ENCODE measurements at places on chromosomes 7 and 10.
A peak's percentile ranks its signal among the peaks of the same experiment; 100 is the strongest.

DNA sequence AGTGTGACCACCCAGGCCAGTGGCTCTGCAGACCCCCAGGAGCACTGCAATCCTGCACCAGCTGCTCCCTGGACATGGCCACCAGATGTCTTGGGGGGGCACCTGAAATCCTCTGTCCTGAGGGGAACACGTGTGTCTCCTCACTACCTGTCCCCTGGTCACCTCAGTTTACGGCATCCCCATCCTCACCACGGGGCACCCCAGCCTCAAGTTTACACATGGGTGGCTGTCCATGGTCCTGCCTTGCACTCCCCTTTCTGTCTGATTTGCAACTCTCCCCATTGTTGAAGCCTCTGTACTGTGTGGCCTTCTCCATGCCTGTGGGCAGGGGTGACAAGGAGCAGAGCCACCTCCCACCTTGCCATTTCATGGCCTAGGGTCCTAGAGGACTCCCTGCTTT lies 67.2 kb downstream of the RAMP3 start:
- no peak for DNase-seq

GRCh38 chr7:108327353-108327752 lies 128.9 kb downstream of the NRCAM start:
- DNase-seq: no peak

DNA sequence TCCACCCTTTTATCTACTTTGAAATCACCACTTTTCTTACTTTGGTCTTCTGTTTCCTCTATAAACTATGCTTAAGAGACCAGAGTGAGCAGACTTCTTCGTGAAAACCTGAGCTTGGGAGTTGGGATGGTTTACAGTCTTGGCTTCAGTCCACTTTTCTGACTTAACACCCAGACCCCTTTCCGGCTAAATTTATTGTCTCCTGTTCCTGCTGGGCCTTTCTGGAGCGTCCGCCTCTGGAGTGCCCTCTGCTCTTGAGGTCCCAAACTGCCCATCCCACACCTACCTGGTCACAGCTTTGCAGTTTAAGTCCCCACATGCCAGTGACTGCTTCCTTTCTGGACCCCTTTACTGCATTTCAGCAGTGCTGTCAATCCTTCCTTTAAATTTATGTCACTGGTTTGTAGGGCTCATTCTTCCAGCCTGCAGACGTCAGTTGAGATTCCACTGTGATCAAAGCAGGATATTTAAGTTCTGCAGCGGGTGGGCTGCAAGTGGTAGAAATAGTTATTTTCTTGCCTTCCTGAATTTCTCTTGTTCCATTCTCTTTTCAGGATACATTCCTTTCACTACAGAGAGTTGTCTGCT lies 80.3 kb downstream of the KAT6B start:
- DNase-seq: no peak

GRCh38 chr7:73823257-73823656 lies 7.5 kb upstream of the CLDN4 start:
- DNase-seq: no peak

DNA sequence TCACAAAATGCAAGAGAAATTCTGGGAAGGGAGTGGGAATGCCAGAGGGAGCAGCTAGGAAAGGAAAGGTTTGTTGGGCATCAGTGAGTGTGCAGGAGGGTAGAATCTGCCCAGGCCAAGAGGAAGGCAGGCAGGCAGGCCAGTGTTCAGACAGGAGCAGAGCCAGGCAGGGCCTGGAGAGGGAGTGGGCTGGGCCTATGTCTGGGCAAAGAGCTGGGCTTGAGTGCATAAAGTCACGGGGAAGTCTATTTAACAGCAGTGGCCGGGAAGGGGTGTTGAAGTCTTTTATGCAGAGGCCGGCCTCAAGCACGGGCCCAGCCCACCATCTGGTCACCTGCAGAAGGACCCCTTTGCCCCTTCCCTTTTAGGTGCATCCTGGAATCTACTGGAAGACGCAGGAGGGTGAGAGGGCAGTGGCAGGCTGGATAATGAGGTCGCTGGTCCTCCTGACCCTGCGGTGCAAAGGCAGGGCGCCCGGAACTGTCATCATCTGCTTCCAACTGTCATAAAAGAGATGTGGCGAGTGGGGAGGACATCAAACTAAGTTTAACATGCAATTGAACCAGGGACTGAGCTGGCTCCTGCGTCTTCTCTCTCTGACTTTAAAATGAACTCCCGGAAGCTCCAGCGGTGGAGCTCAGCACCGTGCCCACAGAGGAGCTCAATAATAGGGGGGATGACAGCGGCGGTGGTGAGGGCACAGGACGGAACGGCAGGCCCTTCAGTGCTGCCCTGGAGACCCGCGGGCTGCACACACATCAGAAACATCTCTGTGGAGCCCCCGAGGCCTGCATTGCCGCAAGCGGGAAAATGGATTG lies 29.5 kb downstream of the CARD11 start:
- no peak for DNase-seq

GRCh38 chr7:6512892-6513291 lies 38.4 kb downstream of the GRID2IP start:
- DNase-seq: no peak

GRCh38 chr7:75617634-75618234 lies 121.0 kb downstream of the HIP1 start:
- no peak for DNase-seq

- DNase-seq: no peak
Observed at GRCh38 chr10:77079592-77080300, 557.9 kb downstream of the KCNMA1 start.

GRCh38 chr7:68576366-68576765 lies 1021.9 kb upstream of the AUTS2 start:
- DNase-seq: no peak

DNA sequence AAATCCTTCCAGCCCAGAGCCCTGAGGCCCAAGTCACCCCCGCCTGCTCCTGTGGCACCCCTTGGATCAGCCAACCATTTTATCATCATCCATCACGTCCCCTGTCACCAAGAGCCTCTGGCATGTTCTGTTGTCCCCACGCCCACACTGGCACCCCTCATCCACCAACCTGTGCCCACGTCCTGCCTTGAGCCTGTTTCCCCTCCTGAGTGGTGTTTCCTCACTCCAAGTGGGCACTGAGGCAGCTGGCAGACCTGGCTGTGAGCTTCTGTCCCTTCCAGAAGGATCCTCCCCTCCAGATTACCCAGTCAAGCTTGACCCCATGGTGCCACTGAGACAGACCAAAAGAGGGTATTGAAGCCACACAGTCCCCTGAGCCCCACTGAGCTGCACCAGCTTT lies 71.4 kb upstream of the ANTXRL start:
- no peak for DNase-seq

DNA sequence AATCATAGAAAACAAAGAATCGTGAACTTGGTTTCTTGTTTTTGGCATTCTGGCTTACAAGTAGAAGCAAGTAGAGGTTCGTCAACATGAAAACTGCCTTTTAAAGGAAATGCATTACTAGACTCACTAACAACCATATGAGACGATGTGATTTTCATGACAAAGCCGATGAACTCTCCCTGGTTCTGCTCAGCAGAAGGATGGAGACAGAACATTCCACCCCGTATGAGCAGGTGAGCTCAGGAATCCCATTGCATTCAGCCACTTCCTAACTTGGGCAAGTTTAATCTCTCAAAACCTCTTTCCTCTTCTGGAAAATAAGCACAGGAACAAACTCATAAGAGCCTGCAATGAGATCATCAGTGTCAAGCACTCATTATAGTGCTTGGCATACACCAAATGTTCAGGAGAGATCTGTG lies 57.4 kb upstream of the SVIL start:
- DNase-seq: no peak

GRCh38 chr7:50849991-50850390 lies 67.3 kb upstream of the GRB10 start:
- no peak for DNase-seq

DNA sequence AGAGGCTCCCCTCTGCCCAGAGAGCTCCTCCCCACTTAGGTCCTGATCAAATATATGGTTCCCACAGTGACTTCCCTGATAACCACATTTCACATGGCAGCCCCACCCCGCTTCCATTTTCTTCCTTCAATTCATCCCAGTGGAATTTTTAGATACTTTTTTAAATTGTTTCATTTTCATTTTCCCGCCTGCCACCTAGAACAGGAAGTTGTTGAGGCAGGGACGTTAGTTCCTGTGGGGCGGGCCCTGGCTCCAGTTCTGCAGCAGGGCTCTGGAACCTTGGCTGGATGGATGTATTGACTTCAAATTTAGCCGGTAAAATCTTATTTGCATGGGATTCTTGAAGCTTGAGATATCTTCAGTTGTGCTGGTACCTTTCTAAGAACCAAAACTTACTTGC lies 226.6 kb downstream of the PAXIP1 start:
- DNase-seq: no peak

- DNase-seq: no peak
Observed at GRCh38 chr7:68722044-68722443, 876.2 kb upstream of the AUTS2 start.

DNA sequence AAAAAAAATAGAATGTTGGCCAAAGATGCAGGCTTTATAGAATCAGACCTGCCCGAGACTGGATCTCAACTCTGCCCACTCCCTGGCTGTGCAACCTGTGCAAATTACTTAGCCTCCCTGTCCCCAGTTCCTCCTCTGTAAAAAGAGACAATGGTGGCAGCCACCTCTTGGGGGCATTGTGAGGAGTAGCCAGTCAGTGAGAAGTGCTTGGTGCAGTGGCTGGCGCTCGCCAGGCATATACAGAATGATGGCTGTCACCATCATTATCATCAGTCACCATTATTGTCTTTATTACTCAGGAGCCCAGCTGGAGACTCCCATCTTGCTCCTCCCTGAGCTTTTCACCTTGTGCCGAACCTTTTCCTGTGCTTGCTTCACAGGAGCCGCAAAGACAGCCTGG lies 29.4 kb upstream of the TRIM8 start:
- no peak for DNase-seq

DNA sequence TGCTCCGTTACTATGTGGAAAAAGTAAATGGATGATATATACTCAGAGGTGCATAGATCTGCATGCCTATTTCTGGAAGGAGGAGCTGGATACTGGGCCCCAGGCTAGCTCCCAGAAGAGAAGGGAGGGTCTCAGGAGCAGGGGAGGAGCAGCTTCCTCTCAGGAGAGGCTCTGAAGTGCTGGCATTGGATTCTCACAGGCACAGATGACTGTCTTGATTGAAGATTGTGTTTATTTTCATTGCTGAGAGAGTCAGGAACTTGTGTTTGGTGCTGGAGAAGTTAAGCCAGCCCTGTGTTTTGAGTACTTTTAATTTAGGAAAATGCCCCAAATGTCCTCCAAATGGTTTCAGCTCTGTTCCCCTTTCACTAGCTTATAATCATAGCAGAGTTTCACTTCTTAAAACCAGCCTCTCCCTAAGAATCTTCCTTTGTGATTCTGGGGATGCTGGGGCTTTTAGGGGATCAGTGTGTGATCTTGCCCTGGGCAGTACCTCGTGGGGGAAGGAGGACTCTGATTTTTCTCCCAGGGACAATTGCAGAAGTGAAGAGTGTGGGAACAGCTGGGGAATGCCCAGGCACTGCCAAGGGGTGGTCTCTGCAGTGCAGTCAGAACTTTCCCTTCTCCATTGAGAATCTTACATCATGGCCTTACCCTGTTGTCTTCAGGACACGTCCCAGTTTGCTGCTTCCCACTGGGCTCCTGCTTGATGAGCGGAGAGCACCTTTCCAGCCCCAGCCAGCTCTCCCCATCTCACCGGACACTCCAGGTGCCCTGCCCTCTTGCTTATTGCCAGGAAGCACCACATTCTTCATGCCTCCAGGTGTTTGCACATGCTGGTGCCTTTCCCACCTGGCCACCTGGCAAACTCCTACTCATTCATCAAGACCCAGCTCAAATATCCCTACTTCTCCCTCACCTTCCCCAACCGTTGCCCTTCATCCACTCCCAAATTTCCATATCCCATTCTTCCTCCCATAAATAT lies 102.8 kb downstream of the ARHGAP22 start:
- DNase-seq: no peak

GRCh38 chr10:79079054-79079397 lies 10.3 kb downstream of the ZMIZ1 start:
- DNase-seq: no peak

- DNase-seq: peak; percentile 23
Observed at GRCh38 chr10:6667679-6668270, 87.7 kb upstream of the PRKCQ start.

DNA sequence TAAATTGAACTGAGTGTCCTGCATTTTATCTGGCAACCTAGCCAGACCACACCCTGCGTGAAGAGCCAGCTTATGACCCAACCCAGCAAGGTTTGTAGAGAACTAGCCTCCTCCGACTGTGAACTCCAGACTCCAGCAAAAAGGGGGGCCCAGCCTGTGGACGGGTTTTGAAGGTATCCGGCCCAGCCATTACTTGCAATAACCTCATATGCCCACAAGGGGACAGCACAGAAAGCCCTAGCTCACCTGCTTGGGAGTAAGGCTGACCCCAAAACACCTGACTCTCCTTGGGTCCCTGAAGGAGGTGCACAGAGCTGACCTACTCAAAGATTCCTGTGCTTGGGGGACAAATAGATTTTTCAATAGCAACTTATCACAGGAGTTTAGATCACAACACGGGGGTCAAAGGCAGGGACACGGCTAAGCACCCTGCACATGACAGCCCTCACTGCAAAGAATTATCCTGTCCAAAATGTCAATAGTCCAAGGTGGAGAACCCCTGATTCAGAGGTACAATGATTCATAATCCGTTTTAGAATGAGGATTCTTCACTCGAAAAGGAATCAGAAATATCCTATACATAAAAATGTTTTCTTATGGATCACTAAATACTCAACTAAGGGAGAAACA lies 4.6 kb downstream of the TRPV6 start:
- no peak for DNase-seq

GRCh38 chr7:130854481-130854880 lies 120.5 kb upstream of the KLF14 start:
- no peak for DNase-seq

- peak; percentile 20 for DNase-seq
Observed at GRCh38 chr10:99329554-99330346, 594 bp downstream of the CNNM1 start.

- no peak for DNase-seq
Observed at GRCh38 chr7:152367170-152367569, 68.6 kb downstream of the KMT2C start.

- DNase-seq: no peak
Observed at GRCh38 chr10:77944519-77944918, 18.0 kb upstream of the DLG5 start.

- peak; percentile 27 for DNase-seq
Observed at GRCh38 chr7:29892231-29892630, 85.9 kb downstream of the WIPF3 start.

DNA sequence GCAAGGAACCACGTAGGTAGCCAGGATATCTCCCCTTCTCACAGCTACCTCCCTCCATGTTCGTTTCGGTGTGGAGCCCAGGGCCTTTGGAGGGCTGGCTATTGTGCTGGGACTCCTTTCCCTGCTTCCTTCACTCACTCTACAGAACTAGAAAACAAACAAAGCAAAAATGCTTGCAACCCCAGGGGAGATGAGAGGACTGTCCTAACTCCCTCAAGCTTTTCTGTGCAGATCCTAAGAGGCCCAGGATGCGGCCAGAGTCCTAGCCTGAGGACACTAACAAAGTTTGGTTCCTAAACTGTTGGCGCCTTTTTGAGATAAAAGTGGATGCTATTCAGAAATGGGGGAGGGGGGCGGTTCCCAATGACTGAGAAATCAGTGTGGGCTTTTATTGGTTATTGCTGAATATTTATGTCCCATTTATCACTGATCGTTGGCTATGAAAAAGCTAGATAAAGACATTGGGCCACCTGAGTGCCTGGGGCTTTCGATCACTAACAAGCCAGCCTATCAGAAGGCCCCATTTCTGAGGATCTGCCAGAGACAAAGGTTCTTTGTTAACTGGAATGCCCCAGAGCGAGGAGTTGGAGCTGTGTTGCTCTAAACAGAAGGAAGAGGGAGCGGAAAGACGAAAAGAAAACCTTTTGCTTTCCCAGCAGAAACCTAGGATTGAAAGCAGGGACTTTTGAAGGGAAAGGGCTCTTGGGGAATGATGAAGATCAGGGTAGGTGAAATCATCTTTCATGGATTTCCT lies 95.2 kb upstream of the EGR2 start:
- DNase-seq: no peak

GRCh38 chr10:109126541-109126940 lies 796.8 kb downstream of the XPNPEP1 start:
- DNase-seq: no peak

All from BE2C (cell line).